ENCODE measurements at places on chromosomes 12 and 14. TPM values are rescaled to one million over a fixed set of nuclear protein-coding genes. Genes with fewer than 3 reads are reported as not detected.

DNA sequence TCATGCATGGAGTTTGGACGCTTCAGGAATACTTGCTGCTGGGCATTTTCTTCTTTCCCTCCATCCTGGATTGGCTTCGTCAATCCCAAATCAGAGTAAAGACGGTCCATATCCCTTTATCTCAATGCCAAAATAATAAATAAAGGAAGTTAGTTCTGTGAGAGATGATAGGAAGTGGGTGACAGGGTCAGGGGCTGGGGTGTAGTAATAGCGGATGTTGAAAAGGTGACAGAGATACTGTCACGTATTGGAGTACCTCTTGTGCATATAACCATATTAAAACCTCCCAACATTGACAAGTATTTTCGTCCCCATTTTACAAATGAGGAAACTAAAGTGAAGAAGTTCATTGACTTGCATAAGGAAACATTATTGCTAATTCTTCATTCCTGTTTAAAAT, 12.4 kb downstream of the MAGOHB start:
- no peak for DNase-seq
- no peak overlapping the region for H3K27ac ChIP-seq
- no peaks in the 10 kb centered on the region for H3K4me1 ChIP-seq

DNA sequence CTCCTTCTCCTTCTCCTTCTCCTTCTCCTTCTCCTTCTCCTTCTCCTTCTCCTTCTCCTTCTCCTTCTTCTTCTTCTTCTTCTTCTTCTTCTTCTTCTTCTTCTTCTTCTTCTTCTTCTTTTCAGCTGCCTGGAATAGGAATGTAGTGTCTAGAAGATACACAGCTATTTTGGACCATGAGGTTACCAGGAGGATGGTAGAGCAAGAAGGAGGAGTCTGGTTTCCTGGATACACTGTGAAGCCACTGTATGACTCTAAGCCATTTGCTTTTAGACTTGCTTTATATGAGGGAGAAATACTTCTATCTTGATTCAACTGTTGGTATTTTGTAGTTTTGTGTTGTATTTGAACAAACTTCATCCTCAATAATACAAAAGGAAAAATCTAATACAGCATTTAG, 3.0 kb upstream of the MYBPC1 start:
- no peaks in the 10 kb centered on the region for H3K36me3 ChIP-seq
- no peak overlapping the region for H3K27ac ChIP-seq
- H3K4me3 ChIP-seq = no peak overlapping the region
- DNase-seq = no peak
- no peaks in the 10 kb centered on the region for H3K4me1 ChIP-seq

- DNase-seq = no peak
- no peaks in the 10 kb centered on the region for H3K4me1 ChIP-seq
- no peaks in the 10 kb centered on the region for H3K27me3 ChIP-seq
- no peak overlapping the region for H3K4me3 ChIP-seq
Observed at GRCh38 chr12:114355389-114356088, 50.4 kb downstream of the TBX5 start.

- DNase-seq = no peak
- peaks cover 7% of the 10 kb centered on the region for H3K4me1 ChIP-seq
- H3K27ac ChIP-seq = no peak overlapping the region
Observed at GRCh38 chr12:121253638-121254335, 42.7 kb downstream of the CAMKK2 start.

Gene FAM186B
- total RNA-seq = 0.93 TPM

GRCh38 chr12:104490850-104491249, 34.1 kb downstream of the CHST11 start:
- no peaks in the 10 kb centered on the region for H3K27me3 ChIP-seq
- H3K4me1 ChIP-seq = peaks cover 86% of the 10 kb centered on the region

Gene PTPRB
- not detected for total RNA-seq

DNA sequence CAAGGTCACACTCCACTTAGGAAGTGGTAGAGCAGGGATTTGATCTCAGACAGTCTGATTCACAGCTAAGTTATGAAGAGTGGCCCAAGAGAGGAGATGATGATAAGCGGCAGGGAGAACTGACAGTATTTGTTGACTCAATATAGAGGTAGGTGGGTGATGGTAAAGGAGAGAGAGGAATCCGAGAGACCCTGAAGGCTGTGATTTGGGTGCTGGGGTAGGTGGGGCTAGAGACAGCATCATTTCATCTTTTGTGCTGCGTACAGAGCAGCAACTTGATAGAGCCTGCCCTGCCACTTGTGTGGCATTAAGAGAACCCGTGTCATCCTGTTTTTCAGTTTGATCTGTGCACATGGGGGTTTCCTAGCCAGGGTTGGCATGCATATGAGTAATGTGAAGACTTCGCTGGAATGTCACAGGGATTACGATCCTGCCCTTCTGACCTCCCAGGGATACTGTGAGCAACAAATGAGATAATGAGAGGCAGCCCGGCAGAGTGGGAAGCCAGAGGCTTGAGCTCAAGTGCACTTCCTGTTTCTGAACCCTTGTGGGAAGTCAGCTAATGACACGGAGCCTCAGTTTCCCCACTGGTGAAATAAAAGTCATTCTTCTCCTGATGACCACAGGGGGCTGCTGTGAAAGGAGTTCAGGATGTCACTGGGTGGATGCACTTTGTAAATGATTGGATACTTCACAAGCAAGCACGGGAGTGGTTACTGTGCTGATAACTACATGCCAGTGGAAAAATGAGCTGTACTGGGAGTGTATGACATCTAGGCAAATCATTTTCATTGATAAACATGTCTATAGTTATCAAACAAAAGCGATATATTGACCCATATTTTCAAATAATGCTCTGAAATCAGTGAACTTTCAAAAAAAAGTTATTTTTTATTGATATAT, 59.5 kb upstream of the IGF1 start:
- no peaks in the 10 kb centered on the region for H3K36me3 ChIP-seq
- H3K4me3 ChIP-seq = no peak overlapping the region
- no peaks in the 10 kb centered on the region for H3K4me1 ChIP-seq
- DNase-seq = no peak
- no peak overlapping the region for H3K27ac ChIP-seq
- peaks cover 7% of the 10 kb centered on the region for H3K27me3 ChIP-seq

Gene TC2N
- total RNA-seq = 9.4 TPM

- no peak for DNase-seq
- H3K36me3 ChIP-seq = no peaks in the 10 kb centered on the region
- no peak overlapping the region for H3K4me3 ChIP-seq
- H3K4me1 ChIP-seq = peaks cover 2% of the 10 kb centered on the region
Observed at GRCh38 chr12:115001571-115002180, 317.7 kb upstream of the TBX3 start.

GRCh38 chr12:8088574-8088973, 6.5 kb downstream of the NECAP1 start:
- no peaks in the 10 kb centered on the region for H3K27me3 ChIP-seq
- H3K4me3 ChIP-seq = peak overlapping the region; percentile 56
- peaks cover 34% of the 10 kb centered on the region for H3K4me1 ChIP-seq
- H3K36me3 ChIP-seq = peaks cover 53% of the 10 kb centered on the region
- peak overlapping the region; percentile 80 for H3K27ac ChIP-seq

GRCh38 chr14:61197416-61197815, 83.7 kb downstream of the TMEM30B start:
- no peak for DNase-seq
- H3K27ac ChIP-seq = no peak overlapping the region
- peaks cover 3% of the 10 kb centered on the region for H3K4me1 ChIP-seq
- H3K27me3 ChIP-seq = peaks cover 25% of the 10 kb centered on the region
- no peaks in the 10 kb centered on the region for H3K36me3 ChIP-seq

Gene TIGAR
- total RNA-seq = 10.0 TPM

GRCh38 chr12:29640589-29641345, 143.0 kb downstream of the TMTC1 start:
- H3K4me3 ChIP-seq = no peak overlapping the region
- H3K4me1 ChIP-seq = no peaks in the 10 kb centered on the region
- no peak for DNase-seq
- H3K27me3 ChIP-seq = no peaks in the 10 kb centered on the region

DNA sequence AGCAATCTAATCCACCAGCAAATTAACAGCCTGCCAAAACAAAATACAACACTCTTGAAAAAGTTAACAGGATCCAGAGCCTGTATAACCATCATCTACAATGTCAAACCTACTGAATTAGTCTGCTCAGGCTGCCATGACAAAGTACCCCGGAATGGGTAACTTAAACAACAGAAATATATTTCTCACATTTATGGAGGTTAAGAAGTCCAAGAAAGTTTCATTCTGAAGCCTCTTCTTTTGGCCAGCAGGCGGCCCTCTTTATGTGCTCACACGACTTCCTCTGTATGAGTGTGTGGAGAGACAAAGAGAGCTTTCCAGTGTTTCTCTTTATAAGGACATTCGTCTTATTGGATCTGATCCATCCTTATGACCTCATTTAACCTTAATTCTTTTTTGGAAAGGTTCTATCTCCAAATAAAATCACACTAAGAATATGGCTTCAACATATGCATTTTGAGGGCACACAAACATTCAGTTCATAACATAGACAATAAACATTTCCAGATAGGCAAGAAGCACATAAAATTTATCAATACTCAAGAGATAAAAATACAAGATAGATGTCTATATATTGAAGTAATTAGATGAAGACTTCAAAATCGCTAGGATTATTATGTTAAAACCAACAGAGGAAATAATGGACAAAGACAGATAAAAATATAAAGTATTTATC, 5.9 kb upstream of the RERG start:
- H3K27me3 ChIP-seq = peaks cover 29% of the 10 kb centered on the region
- H3K4me1 ChIP-seq = no peaks in the 10 kb centered on the region
- no peak for DNase-seq
- H3K27ac ChIP-seq = no peak overlapping the region
- no peaks in the 10 kb centered on the region for H3K36me3 ChIP-seq

- no peak overlapping the region for H3K4me3 ChIP-seq
- no peak overlapping the region for H3K27ac ChIP-seq
- peaks cover 16% of the 10 kb centered on the region for H3K4me1 ChIP-seq
- DNase-seq = no peak
- H3K36me3 ChIP-seq = no peaks in the 10 kb centered on the region
Observed at GRCh38 chr12:51823875-51824565, 24.5 kb downstream of the FIGNL2 start.

DNA sequence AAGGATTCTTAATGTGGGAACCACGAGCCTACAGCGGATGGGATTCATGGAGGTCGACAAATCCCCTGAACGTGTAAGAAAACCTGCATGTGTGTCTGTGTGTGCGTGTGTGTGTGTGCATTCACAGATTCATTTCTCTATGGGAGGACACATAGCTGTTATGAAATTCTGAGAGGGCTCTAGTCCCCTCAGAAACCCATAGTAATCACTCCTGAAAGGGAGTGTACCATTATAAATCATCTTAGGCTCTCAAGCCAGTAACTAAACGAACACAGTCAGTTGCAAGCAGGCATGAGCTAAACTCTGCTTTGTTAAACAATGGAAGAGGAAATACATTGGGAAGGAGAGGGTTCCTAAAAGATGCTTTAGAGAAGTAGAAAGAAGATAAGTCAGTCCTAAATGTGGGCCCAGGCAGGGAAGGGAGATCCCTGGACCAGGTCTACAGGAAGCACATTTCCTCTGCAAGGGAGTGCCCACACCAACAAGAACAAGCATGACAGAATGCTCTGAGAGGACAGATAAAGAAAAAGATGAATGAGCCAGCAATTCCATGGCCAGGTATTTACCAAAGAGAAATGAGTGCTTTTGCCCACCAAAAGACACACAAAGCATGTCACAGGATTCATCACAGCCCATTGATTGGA, 91.3 kb downstream of the ITPR2 start:
- DNase-seq = no peak
- H3K27ac ChIP-seq = no peak overlapping the region
- H3K36me3 ChIP-seq = peaks cover 32% of the 10 kb centered on the region
- no peaks in the 10 kb centered on the region for H3K27me3 ChIP-seq
- H3K4me3 ChIP-seq = no peak overlapping the region

Gene ENDOU
- total RNA-seq = 0.37 TPM

DNA sequence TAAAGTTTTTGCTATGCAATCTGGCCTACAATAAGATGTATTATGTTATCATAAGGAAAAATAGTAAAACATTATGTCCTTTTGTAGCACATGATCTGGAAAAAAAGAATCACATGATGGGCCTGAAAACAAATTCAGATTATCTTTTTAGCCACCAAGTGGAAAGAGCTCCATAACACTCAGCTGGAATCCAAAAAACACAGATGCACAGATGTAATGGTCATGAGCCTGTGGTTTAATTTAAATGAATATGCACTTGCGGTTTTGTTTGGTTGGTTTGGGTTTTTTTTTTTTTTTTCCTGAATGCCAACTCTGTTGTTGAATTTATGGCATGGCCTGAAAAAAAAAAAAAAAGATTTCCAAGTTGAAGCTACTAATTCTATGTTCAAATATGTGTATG, 4.1 kb downstream of the KCNC2 start:
- no peak for DNase-seq
- no peak overlapping the region for H3K4me3 ChIP-seq
- H3K27me3 ChIP-seq = peaks cover 24% of the 10 kb centered on the region
- H3K4me1 ChIP-seq = no peaks in the 10 kb centered on the region
- H3K27ac ChIP-seq = no peak overlapping the region

DNA sequence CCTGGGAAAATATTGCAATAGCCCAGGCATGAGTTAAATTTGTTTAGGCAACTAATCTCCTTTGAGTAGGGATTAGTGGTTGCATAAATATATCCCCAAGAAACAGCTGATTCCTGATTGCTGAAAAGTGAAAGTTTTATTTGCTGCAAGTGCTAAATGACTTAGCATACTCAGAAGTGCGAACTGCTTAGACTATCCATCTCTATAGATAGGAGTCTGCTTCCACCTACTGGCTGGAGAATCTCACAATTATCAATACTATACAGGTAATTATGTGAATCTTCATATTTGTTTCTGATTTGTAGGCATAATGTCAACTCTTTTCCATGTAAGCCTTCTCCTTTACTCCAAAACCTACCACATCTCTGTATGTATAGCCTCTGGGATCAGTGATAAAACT, 12.0 kb upstream of the SLCO1B3 start:
- no peaks in the 10 kb centered on the region for H3K4me1 ChIP-seq
- H3K4me3 ChIP-seq = no peak overlapping the region
- H3K36me3 ChIP-seq = no peaks in the 10 kb centered on the region
- H3K27me3 ChIP-seq = no peaks in the 10 kb centered on the region
- no peak overlapping the region for H3K27ac ChIP-seq

GRCh38 chr14:99040052-99040451, 231.9 kb downstream of the BCL11B start:
- no peaks in the 10 kb centered on the region for H3K27me3 ChIP-seq
- no peak for DNase-seq
- no peaks in the 10 kb centered on the region for H3K4me1 ChIP-seq
- H3K4me3 ChIP-seq = no peak overlapping the region
- H3K27ac ChIP-seq = no peak overlapping the region

DNA sequence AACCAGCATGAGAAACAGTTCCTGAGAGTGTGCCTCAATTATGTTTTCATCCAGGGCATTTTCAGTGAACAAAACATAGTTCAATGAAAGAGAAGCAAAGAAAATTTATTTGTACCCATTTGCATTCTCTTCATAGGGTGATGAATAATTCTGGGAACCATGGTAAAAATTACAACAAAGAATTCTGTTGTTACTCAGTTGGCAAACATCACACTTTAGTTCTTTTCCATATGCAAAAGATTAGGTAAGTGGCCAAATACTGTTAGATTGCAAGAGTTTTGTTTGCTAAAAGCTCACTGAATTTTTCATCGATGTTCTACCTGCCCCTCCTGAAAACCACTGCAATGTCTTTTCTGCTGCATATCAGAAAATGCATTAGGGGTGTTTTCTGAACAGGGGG, 132.4 kb upstream of the RGS6 start:
- no peak overlapping the region for H3K27ac ChIP-seq
- H3K4me1 ChIP-seq = no peaks in the 10 kb centered on the region
